Endodermal cell (in vitro differentiated cells): ENCODE measurements at places on chromosomes 11 and 22. TPM values are rescaled to one million over a fixed set of nuclear protein-coding genes. Genes with fewer than 3 reads are reported as not detected.
A peak's percentile ranks its signal among the peaks of the same experiment; 100 is the strongest.

DNA sequence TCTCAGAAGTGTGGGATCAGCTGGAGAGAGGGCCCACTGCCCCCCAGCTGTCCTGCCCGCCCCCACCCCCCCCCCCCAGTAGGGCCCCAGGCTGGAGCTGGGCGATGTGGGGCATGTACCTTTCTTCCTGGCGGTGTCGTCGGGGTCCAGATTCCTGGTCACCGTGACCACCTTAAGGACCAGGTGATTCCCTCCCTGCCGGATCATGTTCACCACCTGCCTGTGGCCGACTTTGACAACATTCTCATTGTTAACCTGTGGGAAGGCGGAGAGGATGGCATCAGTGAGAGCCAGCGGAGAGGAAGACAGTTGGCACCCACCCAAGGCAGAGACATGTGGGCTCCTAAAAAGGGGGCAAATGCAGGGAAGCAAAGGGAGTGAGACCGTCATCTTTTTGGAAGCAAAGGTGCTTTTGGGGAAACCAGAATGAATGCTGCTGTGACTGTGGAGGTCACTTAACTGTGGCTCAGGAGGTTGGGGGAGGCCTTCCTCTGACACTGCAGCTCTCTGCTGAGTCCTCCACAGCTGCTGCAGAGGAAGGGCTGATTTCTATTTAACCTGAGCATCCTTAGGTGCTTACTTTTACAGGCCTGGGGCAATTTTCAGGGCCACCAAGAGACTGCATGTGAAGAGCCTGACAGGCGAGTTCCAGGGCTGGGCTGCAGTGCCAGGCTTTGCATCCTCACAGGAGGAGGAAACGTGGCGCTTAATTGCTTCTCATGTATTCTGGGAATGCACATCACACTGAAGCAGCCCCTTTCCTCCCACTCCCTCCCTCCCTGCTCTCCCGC, 104.5 kb downstream of the CTTN start:
- H3K27ac ChIP-seq: no peak overlapping the region
- H3K4me3 ChIP-seq: no peak overlapping the region
- no peak for DNase-seq
- H3K36me3 ChIP-seq: no peaks in the 10 kb centered on the region
- no peaks in the 10 kb centered on the region for H3K4me1 ChIP-seq
- no peaks in the 10 kb centered on the region for H3K27me3 ChIP-seq

- H3K36me3 ChIP-seq: no peaks in the 10 kb centered on the region
- H3K27ac ChIP-seq: no peak overlapping the region
- H3K4me1 ChIP-seq: peaks cover 11% of the 10 kb centered on the region
- DNase-seq: peak; percentile 82
- no peaks in the 10 kb centered on the region for H3K27me3 ChIP-seq
Measured at GRCh38 chr11:79066456-79067351, 374.1 kb downstream of the TENM4 start.

DNA sequence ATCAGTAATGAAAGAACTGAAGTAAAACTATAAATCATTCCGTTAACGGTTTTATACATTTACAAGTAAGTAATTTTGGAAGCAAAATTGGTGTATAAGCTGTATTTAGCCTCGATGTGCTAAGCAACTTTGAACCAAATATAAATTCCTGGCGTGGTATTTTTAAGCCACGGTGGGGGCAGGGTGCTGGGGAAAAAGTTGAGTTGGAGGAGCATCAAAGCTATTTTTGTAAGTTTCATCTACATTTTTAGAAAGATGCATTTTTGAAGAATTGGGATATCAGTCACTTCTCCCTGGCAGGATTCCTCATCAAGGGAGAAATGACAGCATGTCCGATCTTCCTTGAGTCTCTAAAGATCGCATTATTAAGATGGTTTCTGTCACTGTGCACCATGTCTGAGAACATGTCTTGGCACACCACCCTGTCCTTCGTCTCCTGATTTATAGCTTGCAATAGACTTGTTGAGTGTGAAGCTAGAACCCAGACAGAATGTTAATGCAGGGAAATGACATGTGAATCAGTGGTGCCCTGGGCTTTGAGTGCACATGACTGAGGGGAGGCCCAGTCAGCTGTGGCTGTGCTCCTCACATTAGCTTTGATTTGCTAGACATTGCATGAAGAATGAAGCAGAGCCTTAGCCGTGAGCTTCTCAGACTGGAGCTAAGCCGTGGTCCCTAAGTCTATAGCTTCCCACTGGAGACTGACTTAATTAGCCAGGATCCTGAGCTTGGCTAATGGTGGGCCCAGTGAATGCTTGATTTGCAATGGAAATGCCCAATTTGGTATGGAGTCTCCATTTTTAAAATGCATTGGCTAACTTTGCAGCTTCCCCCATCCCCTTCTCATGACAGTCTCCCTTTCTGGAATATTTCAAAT, 127.0 kb downstream of the COMMD9 start:
- no peak overlapping the region for H3K4me3 ChIP-seq
- DNase-seq: no peak
- H3K27ac ChIP-seq: no peak overlapping the region
- no peaks in the 10 kb centered on the region for H3K4me1 ChIP-seq

MPEG1 gene
- total RNA-seq: not detected in 3 replicates

GAL3ST1 gene
- total RNA-seq: 21.7 and 26.4 TPM in 2 replicates

DNA sequence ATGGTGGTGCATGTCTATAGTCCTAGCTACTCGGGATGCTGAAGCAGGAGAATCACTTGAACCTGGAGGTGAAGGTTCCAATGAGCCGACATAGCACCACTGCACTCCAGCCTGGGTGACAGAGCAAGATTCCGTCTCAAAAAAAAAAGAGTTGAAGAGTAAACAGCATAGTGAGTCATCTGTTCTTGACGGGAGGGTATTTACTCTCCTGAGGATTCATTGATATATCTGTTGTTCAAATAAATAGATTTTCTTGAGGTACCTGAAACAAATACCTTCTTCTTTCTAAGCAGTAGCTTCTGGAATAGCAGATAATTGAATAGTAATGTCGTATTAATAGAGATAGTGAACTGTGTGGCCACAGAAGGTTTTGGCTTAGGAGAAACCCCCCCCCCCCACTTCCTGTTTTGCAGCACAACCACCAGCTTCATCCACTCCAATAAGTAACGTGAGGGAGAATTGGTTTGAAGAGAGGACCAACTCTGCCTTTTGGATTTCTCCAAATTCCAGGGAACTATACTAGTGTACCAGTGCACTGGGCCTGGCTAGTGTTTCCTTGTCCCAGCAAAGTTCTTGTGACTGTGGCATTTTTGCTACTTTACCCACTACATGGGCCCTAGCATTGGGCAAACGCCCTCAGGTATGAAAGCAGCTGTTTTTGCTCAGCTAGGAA, 90.0 kb downstream of the PRMT3 start:
- no peaks in the 10 kb centered on the region for H3K36me3 ChIP-seq
- DNase-seq: no peak
- H3K4me3 ChIP-seq: no peak overlapping the region
- no peak overlapping the region for H3K27ac ChIP-seq
- H3K27me3 ChIP-seq: no peaks in the 10 kb centered on the region
- no peaks in the 10 kb centered on the region for H3K4me1 ChIP-seq

CDPF1 gene
- 9.0 to 15.6 TPM (median 15.1 TPM) in 3 replicates for total RNA-seq

PATE4 gene
- total RNA-seq: not detected in 3 replicates

DNA sequence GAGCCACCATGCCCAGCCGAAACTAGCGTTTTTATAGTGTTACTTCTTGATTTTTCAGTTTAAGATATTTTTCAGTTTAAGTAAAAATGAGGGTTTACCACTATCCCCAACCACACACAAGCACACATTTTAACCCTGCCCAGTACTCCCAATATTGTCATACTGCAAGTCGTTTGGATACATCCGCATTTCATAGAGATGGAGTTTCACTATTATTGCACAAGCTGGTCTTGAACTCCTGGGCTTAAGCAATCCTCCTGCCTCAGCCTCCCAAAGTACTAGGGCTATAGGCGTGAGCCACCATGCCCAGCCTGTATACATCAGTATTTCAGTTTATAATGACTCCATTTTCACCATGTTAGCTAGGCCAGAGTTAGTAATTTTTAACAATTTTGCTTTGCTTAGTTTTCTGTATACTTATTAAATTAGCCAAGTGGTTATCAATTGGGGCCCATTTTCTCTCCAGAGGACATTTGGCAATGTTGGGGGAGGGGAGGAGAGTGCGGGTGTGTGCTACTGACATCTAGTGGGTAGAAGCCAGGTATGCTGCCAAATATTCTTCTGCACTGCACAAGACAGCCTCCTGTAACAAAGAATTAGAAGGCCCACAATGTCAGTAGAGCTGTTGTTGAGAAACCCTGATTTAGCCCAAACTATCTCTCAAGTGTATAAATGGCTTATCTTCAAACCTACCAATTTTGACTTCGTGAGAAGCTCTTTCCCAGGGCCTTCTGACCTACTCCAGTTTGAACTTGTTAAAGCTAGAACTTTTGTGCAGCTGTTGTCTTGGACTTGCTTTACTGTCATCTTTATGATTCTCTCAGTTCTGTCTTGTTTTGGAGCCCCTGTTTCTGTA, 7.3 kb downstream of the USP47 start:
- H3K4me1 ChIP-seq: peaks cover 3% of the 10 kb centered on the region
- H3K27ac ChIP-seq: no peak overlapping the region
- no peak overlapping the region for H3K4me3 ChIP-seq
- no peaks in the 10 kb centered on the region for H3K27me3 ChIP-seq
- DNase-seq: peak; percentile 80

FUT4 gene
- total RNA-seq: 2.8 and 3.0 TPM in 2 replicates

GRCh38 chr11:90722552-90723190, 499.8 kb upstream of the CHORDC1 start:
- H3K4me1 ChIP-seq: no peaks in the 10 kb centered on the region
- H3K27ac ChIP-seq: no peak overlapping the region
- no peaks in the 10 kb centered on the region for H3K36me3 ChIP-seq

- H3K4me1 ChIP-seq: peaks cover 3% of the 10 kb centered on the region
- no peak overlapping the region for H3K27ac ChIP-seq
- H3K36me3 ChIP-seq: no peaks in the 10 kb centered on the region
- no peaks in the 10 kb centered on the region for H3K27me3 ChIP-seq
Measured at GRCh38 chr11:76115555-76115954, 90.7 kb downstream of the WNT11 start.

CBLIF gene
- not detected in 2 replicates for total RNA-seq

DNA sequence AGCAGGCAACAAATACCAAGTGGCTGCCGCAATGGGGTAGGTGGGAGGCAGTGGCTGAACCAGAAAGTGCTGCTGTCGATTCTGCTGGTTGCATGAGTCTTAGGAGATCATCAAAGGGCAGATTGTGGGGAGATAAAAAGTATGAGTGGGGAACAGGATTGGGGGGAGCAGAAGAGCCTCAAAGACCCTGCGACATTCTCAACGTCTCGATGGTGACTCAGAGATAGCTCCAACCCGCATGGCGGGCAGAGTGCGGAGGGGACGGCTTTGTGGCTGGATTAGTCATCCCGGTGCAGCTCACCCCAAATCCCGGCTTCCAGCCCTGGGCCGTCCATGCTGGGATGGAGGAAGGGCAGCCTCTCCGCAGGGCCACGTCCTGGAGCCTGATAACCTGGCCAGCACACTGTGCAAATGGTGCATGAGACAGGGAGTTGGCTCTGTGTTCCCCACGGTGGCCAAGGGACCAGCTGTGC, 11.6 kb upstream of the RTN4R start:
- H3K27me3 ChIP-seq: no peaks in the 10 kb centered on the region
- H3K27ac ChIP-seq: no peak overlapping the region
- no peak overlapping the region for H3K4me3 ChIP-seq
- no peak for DNase-seq

DNA sequence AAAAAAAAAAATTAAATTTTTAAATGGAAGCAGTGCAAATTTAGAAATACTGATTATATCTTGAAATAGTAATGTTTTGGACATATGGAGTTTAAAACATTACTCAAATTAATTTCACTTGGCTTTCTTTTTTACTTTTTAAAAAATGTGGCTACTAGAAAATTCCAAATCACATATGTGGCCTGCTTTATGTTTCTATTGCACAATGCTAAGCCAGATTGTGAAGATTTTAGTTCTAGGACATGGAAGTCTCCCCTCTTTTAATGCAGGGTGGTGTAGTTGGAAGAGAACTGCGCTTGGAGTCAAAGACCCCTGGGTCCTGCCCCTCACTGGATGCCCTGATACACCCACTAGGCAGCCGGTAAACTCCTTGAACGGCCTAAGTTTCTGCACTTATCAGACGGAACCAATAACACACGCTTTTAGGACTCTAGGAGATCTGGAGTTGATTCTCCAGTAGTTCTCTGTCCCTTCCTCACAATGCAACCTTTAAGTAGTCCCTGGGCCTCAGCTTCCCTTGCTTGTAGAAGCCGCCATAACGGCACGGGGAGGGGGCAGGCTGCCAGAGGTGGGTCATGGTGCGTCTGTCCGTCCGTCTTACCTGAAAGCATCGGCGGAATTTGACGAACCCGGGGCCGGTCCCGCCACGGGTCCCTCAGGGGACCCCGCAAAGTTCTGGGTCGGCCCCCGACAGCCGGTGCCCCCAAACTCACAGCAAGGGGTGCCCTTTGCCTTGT, 505 bp downstream of the FAM227A start:
- DNase-seq: no peak
- peaks cover 5% of the 10 kb centered on the region for H3K36me3 ChIP-seq
- H3K4me1 ChIP-seq: peaks cover 5% of the 10 kb centered on the region
- H3K27me3 ChIP-seq: no peaks in the 10 kb centered on the region
- peak overlapping the region; percentile 98 for H3K27ac ChIP-seq

- no peaks in the 10 kb centered on the region for H3K4me1 ChIP-seq
- H3K27me3 ChIP-seq: no peaks in the 10 kb centered on the region
- H3K36me3 ChIP-seq: no peaks in the 10 kb centered on the region
- no peak overlapping the region for H3K27ac ChIP-seq
Measured at GRCh38 chr11:71309611-71310010, 57.2 kb upstream of the SHANK2 start.

GRCh38 chr11:40054631-40055030, 1404.8 kb downstream of the LRRC4C start:
- H3K27ac ChIP-seq: no peak overlapping the region
- no peaks in the 10 kb centered on the region for H3K36me3 ChIP-seq
- H3K4me1 ChIP-seq: no peaks in the 10 kb centered on the region
- no peak for DNase-seq

DNA sequence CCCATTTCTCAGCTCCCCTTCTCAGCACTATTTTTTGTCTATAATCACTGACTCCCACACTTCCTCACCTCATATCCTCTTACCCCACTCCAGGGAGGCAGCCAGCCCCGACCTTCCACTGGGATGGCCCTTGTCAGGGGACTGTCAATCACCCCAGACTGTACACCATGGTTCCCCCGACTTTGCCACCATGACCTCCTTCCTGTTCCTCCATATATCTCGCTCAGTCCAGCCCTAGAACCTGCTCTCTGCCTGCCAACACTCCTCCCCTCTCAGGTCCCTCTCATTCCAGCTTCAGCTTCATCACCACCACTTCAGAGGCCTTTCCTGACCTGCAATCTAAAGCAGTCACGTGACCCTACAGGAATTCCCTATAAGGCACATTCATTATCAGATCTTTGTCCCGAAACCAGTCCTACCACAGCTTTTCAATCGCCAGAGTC, 16.5 kb downstream of the PRPF19 start:
- peaks cover 32% of the 10 kb centered on the region for H3K36me3 ChIP-seq
- DNase-seq: peak; percentile 27
- no peaks in the 10 kb centered on the region for H3K4me1 ChIP-seq
- H3K27ac ChIP-seq: no peak overlapping the region
- no peaks in the 10 kb centered on the region for H3K27me3 ChIP-seq

GRCh38 chr11:47254386-47254785, 3.4 kb upstream of the NR1H3 start:
- DNase-seq: no peak
- H3K27me3 ChIP-seq: no peaks in the 10 kb centered on the region
- no peak overlapping the region for H3K27ac ChIP-seq
- H3K4me3 ChIP-seq: no peak overlapping the region
- no peaks in the 10 kb centered on the region for H3K4me1 ChIP-seq
